Stimulated activated CD4-positive, alpha-beta T cell treated with anti-CD3 and anti-CD28 coated beads, TNF-alpha, amount 100 ng/mL, for 24 hours (primary cell): ENCODE measurements at places on chromosomes 4 and X.

DNA sequence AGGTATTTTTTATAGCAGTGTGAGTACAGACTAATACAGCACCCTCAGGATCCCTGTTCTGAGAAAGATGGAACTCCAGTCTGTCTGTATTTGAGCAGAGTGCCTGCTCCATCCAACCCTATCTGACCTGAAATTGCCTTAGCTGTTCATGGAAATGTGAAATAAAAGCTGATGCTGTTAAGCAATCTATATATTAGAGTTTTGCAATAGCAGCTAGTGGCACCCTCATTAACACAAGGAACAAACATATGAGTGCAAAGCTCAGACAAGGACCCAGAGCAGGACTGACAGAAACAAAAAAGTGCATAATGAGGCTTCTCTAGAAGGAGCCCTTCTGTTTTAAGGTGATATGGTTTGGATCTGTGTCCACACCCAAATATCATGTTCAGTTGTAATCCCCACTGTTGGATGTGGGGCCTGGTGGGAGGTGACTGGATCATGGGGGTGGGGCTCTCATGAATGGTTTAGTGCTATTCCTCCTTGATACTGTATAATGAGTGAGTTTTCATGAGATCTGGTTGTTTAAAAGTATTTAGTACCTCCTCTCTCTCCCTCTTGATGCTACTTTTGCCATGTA is 272.9 kb upstream of the KLF3 start:
- DNase-seq: no peak

GRCh38 chr4:174604198-174604597 is 81.9 kb upstream of the HPGD start:
- DNase-seq: no peak

GRCh38 chr4:155530290-155530689 is 136.4 kb upstream of the GUCY1A1 start:
- DNase-seq: no peak

GRCh38 chrX:106397788-106398538 is 213.8 kb upstream of the RADX start:
- DNase-seq: no peak

DNA sequence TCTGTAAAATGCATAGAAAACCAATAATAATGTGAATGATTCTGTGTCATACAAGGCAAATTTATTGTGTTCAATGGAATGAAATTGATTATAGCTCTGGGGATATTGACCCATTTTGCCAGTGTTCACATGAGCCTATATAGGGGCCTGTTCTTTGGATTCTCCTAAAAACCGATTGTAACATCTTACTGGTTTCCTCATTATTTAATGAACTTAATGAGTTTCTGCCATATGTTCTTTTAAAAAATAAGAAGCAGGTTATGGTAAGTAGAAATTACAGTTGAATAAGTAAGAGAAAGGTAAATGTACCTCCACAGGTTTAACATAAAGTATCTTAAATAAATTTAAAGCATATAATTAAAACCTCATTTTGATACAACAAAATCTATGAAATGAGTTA is 24.6 kb upstream of the ADGRL3 start:
- DNase-seq: no peak

DNA sequence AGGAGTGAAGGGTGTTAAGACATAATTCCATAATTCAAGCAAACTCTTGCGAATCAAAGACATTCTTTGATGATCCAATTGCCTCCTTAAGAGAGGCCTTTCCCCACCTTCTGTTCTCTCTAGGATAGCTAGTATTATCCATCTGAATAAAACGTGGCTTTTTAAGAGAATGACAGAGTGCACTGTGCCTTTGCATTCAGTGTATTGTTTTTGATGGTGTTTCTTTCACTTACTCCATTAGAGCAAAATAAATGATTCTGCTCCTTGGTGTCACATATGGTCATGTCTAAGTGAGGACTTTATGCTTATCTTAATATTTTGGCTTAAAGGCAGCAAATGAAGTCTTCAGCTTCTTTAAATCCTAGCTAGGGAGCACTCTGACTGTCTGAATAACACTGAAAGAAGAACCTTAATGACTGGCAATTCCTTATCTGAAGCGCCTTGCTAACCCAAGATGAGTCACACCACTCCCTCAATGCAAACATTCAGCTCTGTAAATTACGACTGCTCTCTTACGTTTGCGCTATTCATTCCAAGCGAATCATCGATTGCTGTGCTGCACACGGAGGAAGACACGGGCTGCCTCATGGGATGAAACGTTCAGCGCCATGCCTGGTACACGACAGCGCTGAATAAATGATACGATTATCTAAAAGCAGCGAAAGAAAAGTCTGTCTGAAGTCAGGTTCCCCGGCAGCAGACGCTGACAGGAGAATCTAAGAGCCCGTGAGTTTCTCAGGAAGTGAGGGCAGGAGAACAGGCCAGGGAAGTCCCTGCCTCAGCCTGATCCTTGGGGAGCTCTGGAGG is 35.1 kb upstream of the GEMIN8 start:
- DNase-seq: no peak

- no peak for DNase-seq
Observed at GRCh38 chr4:11622961-11623725, 194.4 kb upstream of the HS3ST1 start.

GRCh38 chr4:7815562-7815961 is 124.1 kb downstream of the AFAP1 start:
- no peak for DNase-seq

- DNase-seq: no peak
Observed at GRCh38 chr4:96606451-96606850, 766.6 kb downstream of the PDHA2 start.

DNA sequence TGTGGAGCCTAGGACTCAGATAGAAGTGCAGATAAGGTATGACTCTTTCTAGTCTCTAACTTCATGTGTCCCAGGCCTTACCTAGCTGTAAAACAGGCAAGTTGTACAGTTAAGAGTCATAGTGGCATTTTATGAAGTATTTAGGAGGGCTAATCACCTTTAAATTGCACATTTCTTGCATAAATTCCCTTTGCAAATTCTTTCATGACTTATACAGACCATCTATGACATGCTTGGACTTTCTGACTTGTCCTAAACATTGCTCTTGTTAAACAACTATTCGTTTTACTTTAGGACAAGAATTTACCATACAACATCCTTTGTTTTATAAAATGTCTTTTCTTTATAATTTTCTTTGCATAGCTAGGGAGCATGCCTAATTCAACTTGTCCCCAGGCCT is 7.8 kb upstream of the RRAGB start:
- no peak for DNase-seq

GRCh38 chr4:24846716-24847115 is 51.3 kb downstream of the SOD3 start:
- DNase-seq: no peak

- DNase-seq: no peak
Observed at GRCh38 chrX:14753441-14753840, 119.4 kb downstream of the FANCB start.

- no peak for DNase-seq
Observed at GRCh38 chr4:10140866-10141759, 24.5 kb upstream of the WDR1 start.

GRCh38 chr4:1234309-1234695 is 14.6 kb downstream of the CTBP1 start:
- DNase-seq: no peak

GRCh38 chrX:93419642-93420041 is 253.7 kb downstream of the NAP1L3 start:
- no peak for DNase-seq

DNA sequence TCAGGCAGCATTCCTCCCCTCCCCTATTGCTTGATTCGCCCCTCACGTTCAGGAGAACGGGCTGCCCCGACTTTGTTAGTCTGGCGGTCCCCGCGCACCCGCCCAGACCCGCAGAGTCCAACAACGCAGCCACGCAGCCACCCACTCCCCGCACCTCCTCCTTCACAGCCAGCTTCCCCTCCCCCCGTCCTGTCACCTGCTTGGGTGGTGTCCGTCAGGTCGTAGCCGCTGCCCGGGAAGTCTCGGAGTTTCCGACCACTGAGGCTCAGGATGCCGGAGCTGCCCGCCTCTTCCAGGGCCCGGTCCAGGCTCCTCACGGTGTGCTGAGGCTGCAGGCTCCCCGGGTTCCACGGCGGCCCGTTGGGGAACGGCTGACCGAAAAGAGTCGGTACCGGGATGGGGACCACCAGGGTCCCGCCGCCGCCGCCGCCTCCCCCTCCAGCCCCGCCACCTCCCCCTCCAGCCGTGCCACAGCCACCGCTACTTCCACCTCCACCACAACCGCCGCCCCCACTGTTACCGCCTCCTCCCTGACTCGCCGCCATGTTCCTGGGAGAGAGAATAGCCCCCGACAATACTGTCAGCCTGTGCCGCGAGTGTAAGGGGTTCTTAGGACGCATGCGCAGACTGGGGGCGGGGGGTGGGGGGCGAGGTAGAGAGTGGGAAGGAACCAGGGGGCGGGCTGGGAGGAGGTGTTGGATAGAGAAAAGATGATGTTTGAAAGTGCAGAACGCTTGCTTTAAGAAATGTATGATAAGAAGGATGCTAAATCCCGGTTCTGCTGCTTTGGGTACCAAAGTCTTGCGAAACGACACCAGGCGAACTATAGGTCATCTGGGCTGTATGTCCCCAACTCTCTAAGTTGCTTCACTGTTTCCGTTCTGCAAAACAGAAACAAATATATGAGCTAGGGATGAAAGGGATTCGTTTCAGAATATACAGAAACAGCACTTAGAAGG is at the start of gene LRCH2:
TSS of gene LRCH2 (minus strand) at position 600 of the 959 bp plus-strand sequence. CDS start at position 545, 55 bp downstream.
- DNase-seq: no peak

DNA sequence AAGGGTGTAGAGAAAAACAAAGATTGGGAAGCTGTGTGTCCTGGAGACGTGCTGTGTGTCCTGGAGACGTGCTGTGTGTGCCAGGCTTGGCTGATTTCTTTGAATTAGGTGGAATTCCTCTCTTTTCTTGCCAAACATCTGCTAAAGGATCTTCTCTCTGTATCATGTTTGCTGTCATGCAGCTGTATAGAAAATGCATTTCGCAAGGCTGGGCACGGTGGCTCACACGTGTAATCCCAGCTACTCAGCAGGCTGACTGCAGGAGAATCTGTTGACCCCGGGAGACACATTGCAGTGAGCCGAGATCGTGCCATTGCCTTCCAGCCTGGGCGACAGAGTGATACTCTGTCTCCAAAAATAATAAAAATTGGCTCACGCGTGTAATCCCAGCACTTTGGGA is 187.0 kb downstream of the CRLF2 start:
- no peak for DNase-seq

DNA sequence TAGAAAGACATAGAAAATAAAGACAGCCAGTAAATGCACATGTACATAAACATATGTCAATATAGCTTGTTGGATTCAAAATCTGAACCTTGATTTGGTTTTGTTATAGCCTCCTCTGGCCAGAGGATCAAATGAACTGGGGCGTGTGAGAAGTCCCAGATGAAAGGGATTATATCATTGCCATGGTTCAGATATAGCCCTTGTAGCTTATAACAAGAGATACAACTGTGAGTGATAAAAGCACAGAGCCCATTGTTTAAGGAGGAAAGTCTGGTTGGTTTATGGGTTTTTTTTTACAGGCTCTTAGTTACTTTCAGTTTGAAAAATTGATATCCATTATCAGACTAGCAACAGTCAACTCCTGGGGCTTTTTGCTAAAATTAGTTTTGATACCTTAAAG is 101.7 kb upstream of the GLRA2 start:
- no peak for DNase-seq

GRCh38 chrX:7253565-7253964 is 105.6 kb upstream of the PUDP start:
- DNase-seq: no peak

GRCh38 chr4:7608046-7608445 is 173.3 kb upstream of the PSAPL1 start:
- no peak for DNase-seq

- DNase-seq: no peak
Observed at GRCh38 chr4:74982546-74983252, 49.8 kb downstream of the PARM1 start.

DNA sequence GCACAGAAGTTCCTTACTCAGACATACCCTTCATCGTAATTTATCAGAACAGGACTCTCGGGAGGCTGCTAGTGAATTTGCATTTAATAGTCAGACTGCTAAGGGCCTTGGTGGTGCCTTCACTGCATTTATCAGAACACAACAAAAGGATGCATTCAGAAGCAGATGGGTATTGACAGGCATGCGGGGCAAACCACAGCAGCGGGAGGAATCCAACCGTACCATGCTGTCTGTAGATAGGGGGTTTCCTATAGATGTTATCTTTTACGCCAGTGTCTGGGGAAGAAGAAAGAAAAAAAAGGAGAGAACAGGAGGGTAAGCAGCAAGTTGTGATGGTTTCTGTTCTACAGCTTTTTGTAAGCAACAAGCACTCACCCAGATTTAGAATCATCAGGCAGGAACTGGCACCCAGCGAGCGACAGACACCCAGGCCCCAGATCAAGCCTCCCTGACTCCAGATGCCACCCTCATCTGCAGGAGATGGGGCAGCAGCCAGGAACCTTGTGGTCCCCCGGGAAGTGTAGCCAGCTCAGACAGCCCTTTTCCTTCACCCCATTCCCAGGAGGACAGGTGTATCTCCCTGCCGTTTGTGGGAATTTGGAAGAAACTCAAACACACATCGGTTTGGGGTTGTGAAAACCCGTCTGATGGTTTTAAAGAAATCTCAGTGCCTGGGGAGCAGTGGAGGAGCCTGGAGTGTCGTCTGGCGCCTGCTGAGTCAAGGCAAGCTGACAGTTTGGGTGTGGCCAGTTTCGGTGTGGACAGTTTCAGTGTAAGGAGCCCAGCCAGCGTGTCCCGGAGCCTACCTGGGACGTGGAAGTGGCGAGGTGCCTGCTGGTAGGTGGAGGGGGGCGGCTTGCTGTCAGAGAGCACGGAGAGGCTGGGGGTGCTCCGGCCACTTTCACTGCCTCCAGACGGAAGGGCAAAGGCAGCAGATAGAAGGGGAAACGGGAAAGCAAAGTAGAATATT is 80.0 kb upstream of the AFAP1 start:
- DNase-seq: no peak

- no peak for DNase-seq
Observed at GRCh38 chr4:1264942-1265341, 16.0 kb upstream of the CTBP1 start.

DNA sequence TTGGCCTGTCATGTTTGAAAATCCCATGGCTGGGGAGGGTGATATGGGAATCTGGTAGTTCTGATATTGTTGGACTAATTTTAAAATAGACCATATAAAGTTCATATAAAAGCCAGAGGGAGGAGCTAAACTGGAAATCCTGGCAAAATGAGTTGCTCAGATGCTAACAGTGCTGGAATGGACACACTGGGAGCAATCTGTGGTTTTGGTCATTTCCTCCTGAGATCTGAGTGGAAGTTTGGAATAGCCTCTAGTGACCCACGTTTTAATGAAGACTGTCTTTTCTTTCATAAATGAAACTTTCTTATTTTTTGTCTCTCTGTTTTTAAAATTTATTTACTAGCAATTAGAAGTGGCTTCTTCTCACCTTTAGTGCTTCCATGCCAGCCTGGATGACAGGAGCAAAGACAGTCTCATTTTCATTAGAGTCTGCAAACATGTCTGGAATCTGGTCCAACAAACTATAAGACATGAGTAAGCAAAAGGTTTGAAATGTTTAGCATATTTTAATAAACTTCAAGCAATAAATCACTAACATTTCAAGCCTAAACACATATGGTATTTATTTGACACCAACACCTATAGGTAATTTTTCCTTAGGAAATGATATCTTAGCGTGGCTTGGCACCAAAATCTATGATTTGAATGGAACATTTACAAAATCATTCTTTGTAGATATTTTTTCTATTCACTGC is 66.6 kb downstream of the METTL14 start:
- no peak for DNase-seq

- no peak for DNase-seq
Observed at GRCh38 chr4:161256716-161257115, 907.1 kb downstream of the FSTL5 start.
